ENCODE measurements at places on chromosomes 3 and 15.

- no peak for DNase-seq
Measured at GRCh38 chr3:136916223-136916622, 41.6 kb upstream of the IL20RB start.

GRCh38 chr3:8443829-8444791, 57.5 kb upstream of the LMCD1 start:
- no peak for DNase-seq

- DNase-seq = no peak
Measured at GRCh38 chr3:197718891-197719290, 17.8 kb downstream of the RUBCN start.

DNA sequence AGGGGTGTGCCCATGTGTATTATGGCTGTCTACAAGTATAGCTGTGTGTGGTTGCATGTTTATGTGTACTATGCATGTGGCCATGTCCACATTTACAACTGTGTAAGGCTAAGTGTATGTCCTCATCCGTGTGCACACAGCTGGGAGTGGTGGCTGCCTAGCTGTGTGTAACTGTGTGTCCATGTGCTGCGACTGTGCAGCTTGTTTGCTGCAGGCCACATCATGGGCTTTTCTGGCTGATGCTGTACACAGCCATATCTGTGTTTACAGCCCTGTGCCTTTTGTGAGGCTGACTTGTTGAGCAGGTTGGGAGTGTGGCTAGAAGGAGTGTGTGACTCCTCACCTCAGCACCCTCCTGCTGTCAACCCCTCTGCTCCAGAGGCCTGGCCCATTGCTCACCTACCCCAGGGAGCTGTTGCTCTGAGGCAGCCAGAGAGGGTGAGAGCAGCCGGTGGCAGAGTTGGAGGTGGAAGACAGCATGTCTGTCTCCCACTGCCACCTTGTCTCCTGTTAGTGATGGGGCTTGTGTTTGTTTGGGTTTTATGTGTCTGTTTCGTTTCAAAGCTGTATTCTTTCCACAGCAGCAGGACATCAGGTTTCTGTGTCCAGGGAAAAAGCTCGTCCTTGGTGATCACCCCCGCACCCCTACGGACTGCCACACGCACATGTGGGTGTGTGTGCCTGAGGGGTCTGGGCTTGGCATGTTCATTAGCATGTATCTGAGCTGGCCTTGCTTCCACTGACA, 1.4 kb upstream of the GRM2 start:
- DNase-seq = no peak

- no peak for DNase-seq
Measured at GRCh38 chr15:67462875-67463274, 58.1 kb upstream of the C15orf61 start.

DNA sequence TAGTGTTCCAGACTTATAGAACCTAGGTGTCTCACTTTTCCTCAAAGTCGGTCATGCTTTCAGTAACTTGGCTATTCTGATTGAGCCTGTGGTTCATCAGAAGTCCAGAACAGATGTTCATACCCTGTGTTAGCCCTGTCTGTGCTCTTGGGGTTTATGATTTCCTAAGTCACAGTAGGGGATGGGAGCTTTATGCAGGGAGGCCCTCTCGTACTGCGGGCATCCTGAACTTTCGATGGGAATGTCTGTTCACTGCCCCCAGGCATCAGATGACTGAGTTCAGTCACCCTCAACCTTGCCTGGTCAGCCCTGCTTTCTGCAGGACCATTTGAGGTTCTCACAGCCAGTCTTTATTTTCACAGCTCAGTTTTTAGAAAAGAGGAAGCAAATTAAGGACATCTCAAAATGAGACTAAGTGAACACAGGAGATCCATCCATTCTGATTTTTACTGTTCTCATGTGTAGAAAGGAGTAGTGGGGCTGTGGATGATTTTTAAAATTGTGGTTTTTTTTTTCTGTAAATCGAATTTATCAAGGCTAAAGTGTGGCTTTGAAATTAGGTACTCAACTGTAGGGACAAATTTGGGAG, 71.3 kb downstream of the CMTM8 start:
- DNase-seq = no peak

GRCh38 chr3:2511356-2511755, 412.7 kb downstream of the CNTN4 start:
- no peak for DNase-seq

- DNase-seq = no peak
Measured at GRCh38 chr3:82078246-82078645, 316.8 kb upstream of the GBE1 start.

GRCh38 chr15:85073556-85074194, 92.0 kb downstream of the PDE8A start:
- no peak for DNase-seq

DNA sequence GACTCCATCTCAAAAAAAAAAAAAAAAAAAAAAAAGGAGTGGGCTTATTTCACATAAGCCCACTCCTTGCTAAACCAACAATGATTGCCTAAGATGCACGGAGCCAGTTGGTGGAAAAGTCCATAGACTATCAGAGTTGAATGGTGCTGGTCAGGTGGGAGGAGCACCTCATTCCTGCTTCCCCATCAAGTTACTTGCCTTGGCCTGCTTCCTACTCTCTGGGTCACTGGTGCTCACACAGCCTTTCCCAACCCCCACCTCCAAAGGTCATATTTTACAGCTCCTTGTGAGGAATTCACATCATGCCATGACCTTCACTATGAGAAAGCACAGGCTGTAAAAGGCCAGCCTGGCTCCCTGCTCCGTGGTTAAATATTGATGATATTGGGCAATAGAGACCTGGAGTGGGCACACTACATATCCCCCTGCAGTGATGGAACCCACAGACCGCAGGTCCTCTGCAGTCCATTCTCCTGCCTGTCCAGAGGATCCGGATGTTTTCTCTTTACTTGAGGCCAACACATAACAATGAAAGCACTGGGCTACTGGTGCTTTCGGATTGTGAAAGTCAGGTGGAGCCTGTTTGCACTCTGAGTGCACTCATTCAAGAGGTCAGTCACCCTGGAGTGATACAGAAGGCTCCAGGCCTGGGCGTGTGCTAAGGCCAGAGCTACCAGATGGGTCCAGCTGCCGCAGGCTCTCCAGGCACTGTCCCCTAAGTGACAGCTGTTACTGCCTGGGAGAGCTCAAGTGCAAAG, at the start of gene SLC51B:
TSS of gene SLC51B (plus strand) at position 664 of the 758 bp plus-strand sequence. CDS start 4,618 bp downstream, outside the sequence.
- DNase-seq = no peak

DNA sequence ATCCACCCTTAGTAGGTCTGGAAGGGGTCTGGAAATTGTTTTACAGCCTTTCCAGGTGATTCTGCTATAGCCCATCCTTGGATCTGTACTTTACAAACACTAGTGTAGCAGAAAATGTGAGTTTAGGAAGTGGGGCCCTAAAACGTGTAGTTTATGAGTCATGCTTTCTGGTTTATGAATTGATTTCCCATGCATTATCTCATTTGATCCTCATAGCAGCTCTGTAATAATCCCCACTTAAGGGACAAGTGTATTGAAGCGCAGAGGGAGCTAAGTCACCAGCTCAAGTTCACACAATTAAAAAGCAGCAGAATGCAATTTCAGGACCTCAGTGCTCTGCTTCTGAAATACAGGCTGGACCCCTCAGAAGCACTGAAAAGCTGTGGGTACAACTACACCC, 22.7 kb upstream of the STARD5 start:
- DNase-seq = no peak

- no peak for DNase-seq
Measured at GRCh38 chr3:180680097-180680430, 775 bp upstream of the CCDC39 start.

DNA sequence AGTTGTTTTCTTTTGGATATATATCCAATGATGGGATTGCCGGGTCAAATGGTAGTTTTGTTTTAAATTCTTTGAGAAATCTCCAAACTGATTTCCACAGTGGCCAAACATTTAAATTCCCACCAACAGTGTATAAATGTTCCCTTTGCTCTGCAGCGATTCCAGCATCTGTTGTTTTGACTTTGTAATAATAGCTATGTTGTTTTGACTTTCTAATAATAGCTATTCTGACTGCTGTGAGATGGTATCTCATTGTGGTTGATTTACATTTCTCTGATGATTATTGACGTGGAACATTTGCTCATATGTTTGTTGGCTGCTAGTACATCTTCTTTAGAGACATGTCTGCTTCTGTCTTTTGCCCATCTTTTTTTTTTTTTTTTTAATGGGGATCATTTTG, 332.2 kb upstream of the GBE1 start:
- DNase-seq = no peak

DNA sequence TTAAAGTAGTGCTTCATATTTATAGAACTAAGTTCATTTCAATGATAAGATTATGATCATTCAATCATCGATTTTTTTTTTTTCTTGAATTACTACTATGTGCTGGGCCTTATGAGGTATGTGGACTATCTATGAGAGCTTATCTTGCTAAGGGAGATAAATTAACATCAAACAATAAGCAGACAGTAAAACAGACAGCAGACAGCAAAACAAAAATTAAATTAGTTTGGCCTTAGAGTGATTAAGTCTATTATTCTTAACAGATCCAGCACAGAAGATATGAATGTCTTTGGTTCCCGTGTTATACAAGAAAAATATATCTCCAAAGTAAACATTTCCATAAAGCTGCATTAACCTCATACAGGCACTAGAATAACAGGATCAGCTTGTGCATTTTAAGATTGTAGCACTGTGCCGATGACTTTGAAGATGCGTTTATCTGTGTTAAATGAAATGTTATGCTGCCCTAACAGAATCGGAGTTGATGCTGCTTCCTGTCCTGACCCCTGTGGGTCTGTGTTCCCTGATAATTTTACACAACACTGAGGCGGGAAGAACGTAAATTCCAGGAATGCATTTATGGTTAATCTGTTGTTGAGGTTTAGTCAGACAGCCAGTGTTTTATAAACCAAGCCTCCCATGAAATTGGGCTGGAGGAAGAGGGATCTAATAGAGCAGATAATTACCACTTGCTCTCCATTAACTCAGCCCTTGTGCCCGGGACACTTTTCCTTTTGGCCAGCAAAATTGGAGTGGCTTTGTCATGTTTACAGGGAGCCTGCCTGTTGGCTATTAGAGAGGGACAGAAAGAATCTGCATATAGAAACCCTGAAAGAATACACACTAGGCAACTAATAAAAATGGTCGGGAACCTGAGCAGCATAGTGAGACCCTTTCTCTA, 80.8 kb downstream of the GHSR start:
- no peak for DNase-seq

DNA sequence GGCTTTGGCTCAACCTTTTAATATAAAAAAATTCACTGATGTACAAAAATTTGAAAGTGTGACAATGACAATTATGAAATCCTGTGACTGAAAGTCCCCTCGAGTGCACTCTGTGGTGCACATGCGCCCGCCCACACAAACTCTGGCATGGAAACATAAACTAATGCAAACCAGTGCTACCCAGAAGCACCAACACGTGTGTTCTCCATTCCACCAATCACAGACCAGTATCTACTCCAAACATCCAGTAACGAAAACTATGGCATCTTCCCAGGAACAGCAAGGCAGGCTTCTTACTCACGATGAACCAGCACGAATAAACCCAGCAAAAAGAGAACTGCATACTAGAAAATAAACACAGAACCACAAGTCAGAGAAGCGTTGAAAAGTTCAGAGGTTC, 11.7 kb upstream of the NMB start:
- no peak for DNase-seq

GRCh38 chr15:94421706-94422105, 190.3 kb downstream of the MCTP2 start:
- DNase-seq = no peak

- no peak for DNase-seq
Measured at GRCh38 chr3:195458316-195458717, 15.5 kb upstream of the ACAP2 start.

DNA sequence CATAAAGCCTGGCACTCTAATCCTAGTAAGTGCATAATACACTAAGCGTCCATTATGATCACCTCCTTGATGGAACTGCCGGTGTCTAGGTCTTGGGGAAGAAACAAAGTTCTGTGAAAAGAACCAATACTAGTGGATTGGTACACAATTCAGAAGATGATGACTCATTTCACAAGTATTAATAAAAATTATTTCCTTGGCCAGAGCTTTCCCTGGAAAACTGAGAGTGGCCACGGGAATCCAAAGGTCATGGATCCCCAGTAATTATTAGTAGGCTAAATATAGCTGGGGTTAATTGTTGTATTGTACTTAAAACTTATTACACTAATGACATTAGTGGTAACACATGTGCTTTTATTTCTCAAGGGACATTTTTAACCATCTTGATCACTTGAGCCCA, 808.0 kb upstream of the NR2F2 start:
- no peak for DNase-seq

GRCh38 chr3:50633230-50633790, 16.4 kb downstream of the MAPKAPK3 start:
- no peak for DNase-seq

DNA sequence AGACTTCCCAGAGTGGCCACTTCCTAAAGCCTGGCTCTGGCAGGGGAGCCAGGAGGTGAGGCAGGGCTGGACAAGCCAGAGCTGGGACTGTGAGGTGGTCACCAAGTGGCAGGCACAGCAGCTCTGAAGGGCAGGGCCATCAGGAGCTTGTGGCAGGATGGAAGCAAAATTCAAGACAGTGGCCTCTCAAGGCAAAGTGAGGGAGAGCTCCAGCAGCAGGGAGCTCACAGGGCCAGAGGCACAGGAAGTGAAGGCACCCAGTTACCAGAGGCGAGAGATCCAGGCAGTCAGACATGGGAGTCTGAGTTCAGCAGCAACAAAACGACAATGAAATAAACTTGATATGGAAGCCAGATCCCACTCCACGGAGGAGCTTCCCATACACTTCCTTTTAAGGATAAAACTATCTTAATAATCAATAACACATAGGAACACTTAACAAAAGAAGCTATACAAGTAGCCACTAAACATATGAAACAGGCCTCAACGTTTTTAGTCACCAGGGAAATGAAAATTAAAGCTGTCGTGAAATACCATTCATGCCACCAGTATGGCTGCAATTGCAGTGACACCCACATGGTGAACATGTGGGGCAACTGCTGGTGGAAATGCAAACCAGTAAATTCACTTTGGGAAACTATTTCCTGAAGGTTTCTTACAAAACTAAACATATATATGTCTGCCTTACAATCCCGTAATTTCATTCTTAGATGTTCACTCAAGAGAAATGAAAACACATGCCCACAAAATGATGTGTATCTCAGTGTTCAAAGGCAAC, 35.4 kb upstream of the TMEM158 start:
- DNase-seq = no peak
